Activated CD8-positive, alpha-beta memory T cell treated with anti-CD3 and anti-CD28 coated beads for 1 hour (primary cell): ENCODE measurements at places on chromosomes 1 and 21.

GRCh38 chr21:41460578-41461527 lies 34.8 kb downstream of the MX1 start:
- peak; percentile 40 for DNase-seq

DNA sequence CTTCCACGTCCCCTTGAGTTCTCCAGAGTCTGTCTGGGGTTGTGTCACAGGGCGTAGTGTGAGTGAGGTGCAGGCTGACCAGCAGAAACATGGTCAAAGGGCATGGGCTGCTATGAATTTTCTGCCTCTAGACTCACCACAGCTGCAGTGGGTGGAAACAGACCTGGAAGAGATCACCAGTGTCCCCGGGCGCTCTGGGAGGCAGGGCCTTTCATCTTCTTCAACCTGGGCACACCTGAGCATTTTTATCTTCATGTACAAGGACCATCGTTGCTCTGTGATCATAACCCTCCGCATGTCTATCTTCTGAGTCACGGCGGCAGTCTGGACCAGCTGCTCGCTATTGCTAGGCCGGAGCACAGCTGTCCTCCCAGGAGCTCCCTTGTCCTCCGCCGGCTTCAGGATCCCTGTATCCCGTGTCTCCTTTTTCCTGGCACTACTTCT lies 29.6 kb downstream of the DEGS1 start:
- no peak for DNase-seq

DNA sequence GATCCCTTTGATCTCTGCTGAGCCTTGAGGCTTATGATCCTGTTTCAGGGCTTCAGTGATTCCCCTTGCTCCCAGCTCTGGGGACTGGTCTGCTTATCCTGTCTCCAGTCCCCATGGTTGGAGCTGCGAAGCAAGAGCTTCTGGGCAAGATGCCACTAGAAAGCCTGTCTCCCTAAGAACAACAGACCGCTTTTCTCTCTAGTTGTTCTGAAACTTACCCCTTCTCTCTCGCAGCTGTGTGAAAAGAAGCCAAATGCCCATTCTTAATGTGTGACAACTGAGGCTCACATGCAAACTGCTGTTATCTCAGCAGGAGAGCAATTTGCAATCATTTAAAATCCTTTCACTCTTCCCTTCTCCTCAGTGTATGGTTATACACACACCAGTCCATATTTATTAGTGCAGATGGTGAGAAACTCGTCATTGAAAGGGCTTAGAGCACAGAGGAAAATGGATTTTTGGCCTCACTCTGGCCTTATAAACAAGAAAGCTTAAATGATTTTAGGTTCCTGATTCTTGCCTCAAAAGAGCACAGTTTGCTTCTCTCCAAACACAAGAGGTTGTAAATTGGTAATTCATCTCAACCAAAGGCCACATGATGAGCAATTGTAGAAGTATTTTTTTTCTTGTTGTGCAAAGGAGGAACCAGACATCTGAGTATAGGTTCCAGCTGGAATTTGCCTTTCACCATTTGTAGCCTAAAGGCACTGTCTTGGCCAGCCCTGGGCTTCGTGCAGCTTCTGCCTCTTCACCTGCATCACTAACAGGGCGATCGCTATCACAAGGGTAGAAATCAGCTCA lies 179.2 kb upstream of the LMO4 start:
- DNase-seq, result no peak

DNA sequence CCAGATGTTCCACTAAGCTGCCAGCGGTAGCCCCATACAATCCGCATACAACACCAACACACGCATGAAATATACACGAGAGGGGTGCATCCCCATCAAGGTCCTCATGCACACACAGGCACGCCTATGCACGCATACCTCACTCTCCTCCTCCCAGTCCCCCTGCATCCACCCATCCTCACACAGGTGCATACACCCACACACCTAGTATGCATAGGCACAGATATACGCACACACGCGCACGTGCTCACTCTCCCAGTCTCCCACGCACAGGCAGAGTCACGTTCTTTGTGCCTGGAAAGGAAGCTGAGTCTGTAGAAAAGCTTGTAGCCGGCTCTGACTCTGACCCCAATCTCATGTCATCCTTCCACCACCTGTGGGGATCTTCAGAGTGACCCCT lies 16.9 kb upstream of the PADI2 start:
- DNase-seq, result no peak

DNA sequence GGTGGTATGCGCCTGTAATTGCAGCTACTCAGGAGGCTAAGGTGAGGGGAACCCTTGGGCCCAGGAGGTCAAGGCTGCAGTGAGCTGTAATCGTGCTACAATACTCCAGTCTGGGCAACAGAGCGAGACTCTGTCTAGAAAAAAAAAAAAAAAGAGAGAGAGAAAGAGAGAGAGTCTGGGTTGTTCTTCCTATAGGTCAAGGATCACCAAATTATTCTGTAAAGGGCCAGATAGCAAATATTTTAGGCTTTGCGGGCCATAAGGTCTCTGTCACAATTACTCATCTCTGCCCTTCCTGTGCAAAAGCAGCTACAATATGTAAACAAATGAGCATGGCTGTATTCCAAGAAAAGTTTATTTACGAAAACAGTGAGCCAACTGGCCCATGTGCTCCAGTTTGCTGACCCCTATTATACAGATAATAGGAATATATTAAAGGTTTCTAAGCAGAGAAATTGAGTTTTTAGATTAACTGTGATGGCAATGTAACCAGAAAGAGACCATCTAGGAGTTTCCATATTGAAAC lies 2.1 kb downstream of the SASS6 start:
- no peak for DNase-seq

DNA sequence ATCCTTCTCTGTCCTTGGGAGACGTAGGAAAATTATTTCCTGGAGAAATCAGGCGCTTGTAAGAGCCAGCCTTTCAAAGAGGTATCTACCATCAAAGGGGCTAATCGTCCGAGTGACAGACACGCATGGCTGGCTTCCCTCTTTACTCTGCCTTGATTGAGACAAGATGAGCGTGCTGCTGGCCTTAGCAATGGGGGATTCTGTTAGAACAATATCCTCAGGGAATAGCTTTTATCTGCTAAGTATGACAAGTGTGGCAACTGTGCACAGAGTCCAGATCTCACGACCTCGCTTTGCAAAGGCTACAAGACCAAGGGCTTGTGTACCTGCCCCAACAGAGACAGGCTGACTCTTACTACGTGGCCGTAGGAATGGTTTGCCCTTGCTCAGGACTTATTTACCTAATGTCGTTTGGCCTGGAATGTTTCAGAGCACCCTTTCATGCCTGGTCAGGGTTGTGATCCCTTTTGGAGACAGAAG lies 417.1 kb downstream of the KIF26B start:
- DNase-seq, result no peak

- no peak for DNase-seq
These were observed 147.3 kb upstream of the KAZN start for GRCh38 chr1:14451217-14451616.
